Epithelial cell of proximal tubule (primary cell): ENCODE measurements at places on chromosomes 2 and 18. TPM values are rescaled to one million over a fixed set of nuclear protein-coding genes. Genes with fewer than 3 reads are reported as not detected.

PSMD14 gene
- 123 and 194 TPM in 2 replicates for total RNA-seq

ARMC9 gene
- total RNA-seq, result 12.6 and 21.3 TPM in 2 replicates

- DNase-seq, result peak; percentile 36
These were observed 47.1 kb upstream of the CCBE1 start for GRCh38 chr18:59744271-59744721.

GRCh38 chr18:3260995-3261372 lies 949 bp upstream of the MYL12B start:
- DNase-seq, result no peak

DNA sequence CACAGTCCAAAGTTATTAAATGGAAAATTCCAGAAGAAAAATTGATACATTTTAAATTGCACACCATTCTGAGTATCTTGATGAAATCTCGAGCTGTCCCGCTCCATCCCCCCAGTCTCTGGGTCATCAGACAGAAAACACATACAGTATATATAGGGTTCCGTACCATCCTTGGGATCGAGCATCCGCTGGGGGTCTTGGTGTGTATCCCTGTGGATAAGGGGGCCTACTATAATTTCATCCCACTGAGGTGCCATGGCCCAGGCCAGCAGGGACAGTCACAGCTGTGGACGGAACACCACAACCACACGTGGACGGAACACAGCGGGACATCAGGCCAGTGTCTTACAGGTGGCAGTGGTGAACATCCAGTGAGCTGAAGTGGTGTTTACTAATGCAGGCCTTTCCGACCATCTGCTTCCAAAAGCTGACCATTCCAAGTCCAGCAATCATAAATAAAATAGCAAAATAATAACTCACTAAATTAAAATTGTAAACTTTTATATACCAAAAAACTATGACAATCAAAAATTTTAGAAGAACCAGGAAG lies 14.0 kb downstream of the TWIST2 start:
- no peak for DNase-seq

DNA sequence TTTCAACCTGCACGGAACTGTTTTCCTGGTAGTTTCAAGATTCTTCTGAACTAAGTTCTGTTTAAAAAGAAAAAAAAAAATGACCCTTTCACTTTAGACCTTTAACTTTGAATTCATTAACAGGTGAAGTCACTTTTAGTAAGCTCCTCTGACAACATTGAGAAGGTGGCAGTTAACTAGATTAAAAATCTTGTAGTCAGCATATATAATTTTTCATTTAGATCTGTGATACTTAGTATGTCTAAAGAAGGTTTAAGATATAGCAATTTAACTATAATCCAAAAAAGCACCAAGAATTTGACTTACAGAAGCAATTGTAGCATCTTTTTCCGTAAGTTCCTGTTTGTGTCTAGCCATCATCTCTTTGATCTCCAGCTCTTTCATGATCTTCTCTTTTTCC lies 45.4 kb downstream of the SLC66A3 start:
- no peak for DNase-seq

GRCh38 chr18:35267161-35267651 lies 22.8 kb downstream of the ZSCAN30 start:
- DNase-seq, result no peak

GRCh38 chr2:39050109-39050508 lies 70.7 kb downstream of the SOS1 start:
- DNase-seq, result peak; percentile 44
